GM23338 (cell line): ENCODE measurements at places on chromosomes 7 and 10.

- DNase-seq = no peak
Measured at GRCh38 chr7:77529279-77529678, 7.8 kb upstream of the PTPN12 start.

GRCh38 chr10:43361547-43362190 is 9.8 kb upstream of the FXYD4 start:
- no peak for DNase-seq

- DNase-seq = no peak
Measured at GRCh38 chr7:23607130-23607529, 9.9 kb downstream of the CCDC126 start.

DNA sequence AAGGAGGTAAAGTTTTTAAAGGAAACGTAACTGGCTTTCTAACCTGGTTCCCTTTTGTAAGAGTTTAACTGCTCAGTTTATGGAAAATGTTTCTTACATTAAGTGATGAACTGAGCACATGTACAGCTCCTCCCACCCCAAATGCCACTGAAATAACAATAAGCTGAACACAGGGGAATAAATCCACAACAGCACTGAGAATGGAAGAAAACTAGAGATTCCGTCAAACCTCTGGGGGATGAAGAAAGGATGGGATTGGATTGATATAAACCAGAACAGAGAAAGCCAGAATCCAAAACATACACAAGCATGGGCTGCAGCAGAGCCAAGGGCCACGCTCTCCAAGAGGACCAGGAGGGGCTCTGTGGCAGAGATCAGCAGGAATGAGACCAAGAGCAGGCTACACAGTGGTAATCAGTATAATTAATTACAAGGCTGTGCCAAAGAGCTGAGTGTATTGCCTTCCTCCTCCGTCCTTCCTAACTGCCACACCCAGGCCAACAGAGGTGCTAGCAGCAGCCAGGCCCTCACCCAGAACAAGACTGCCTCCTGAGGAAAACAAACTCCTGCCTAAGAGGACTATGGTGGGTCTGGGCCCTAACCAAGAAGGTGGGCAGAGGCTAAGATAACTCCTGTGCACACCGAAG is 73.9 kb downstream of the KIAA1549 start:
- DNase-seq = no peak
